ENCODE measurements at places on chromosomes 16 and 17.

GRCh38 chr17:36132421-36132831, 28.8 kb downstream of the CCL4 start:
- no peak for DNase-seq

GRCh38 chr16:79419148-79419547, 181.4 kb downstream of the MAF start:
- DNase-seq = no peak

DNA sequence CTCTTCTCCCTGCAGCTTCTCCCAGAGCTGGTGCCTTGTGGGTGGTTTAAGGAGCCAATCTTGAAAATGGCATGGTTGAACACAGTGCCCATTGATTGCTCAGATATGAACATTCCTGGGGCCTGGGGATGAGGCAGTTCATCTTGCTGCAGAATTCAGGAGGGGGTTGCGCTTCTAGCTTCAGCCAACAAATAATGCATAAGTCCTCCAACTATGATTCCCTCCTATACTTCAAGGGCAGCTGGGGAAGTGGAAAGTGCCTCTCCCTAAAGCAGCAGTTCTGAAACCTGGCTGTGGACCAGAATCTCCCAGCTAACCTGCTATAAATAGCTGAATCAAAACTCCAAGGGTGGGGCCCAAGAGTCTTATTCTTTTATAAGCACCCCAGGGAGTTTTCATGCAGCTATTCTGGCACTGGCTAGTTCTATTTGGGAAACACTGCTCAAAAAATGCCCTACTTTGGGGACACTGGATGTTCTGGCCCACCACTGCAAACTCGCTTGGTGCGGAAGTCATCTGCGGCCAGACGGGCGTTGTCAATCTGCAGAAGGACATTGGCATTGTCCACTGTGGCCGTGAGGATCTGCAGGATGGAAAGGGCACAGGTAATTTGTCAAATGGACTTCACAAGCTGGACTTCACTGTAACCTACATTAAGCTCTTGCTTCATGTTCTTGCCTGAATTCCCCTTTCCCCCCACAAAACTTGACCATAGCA, 130.3 kb downstream of the CCDC144A start:
- no peak for DNase-seq

DNA sequence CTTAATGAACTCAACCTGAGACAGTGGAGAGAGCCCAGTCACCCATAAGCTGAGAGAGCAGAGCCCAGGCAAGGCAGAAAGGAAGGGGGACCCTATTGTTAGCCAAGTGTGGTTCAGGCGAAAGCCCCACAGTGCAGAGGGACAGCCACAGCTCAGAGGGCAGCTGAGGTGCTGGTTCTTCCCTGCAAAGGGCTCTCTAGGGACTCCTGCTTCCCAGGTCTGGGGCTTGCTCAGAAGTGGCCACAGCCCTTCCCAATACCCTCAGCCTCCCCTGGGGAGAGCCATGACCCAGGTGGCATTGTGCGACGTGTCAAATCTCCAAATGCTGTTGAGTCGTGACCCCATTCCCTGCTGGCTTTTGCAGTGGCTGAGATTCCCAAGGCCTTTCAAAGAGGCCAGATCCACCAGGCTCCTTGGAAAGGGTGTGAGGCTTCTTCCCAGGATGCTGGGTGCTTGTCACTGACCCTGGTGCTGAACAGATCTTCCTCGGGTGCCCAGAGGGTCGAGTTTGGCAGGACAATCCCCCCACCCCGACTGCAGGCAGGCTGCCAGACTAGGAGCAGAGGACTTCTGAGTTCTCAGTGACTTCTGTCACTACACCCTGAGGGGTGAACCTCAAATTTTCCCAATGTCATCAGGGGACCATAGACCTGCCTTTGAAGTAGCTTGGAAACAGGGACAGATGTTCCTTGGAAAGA, 2.5 kb upstream of the CCL17 start:
- DNase-seq = no peak

DNA sequence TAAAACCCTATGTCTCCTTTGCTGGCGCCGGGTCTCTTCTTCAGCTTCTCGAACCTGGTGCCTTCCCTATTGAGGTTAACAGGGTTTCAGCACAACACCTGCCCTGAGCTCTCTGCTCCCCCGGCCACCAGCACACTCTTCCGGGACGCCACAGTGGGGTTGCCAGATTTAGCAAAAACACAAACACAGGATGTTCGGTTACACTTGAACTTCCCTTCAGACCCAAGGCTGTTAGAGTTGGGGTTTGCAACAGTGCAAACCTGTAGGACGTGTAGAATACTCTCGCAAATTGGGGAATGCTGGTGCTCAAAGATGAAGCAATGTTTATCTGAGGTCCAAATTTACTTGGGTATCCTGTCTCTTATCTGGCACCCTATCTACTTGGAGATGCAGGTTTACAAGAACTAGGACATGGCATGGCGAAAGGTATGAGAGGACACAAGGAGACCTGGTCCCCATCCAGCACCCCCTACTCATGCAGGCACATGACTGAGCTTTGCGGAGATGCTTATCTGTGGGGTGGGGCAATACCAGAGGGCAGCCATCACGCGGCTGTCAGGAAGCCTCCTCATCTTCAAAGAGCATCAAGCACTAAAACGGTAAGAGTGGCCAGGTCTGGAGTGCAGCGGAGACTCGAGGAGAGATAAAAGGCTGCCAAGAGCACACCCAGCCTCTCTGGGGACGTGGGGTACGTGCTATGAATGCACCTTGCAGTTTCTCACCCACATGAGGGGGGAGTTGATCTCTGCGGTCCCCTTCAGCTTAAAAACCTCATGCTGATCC, 52.8 kb downstream of the SDK2 start:
- no peak for DNase-seq

- DNase-seq = no peak
Observed at GRCh38 chr17:28047806-28048205, 5.3 kb downstream of the NLK start.

DNA sequence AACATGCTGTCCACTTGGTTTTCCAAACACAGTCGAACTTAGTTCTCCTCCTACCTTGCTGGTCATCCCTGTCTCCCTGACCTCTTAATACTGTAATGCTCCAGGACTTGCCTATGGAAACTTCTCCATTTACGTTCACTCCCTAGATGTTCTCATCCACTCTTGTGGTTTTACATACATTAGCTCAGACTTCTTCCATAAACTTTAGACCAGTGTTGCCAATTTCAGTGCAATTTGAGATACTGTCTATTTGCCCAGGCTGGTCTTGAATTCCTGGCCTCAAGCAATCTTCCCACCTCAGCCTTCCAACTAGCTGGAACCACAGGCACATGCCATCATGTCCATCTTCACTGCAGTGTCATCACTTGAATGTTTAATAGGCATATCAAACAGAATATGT, 1.5 kb downstream of the MATCAP1 start:
- DNase-seq = no peak

GRCh38 chr16:76885776-76886537, 305.0 kb upstream of the MON1B start:
- DNase-seq = no peak

DNA sequence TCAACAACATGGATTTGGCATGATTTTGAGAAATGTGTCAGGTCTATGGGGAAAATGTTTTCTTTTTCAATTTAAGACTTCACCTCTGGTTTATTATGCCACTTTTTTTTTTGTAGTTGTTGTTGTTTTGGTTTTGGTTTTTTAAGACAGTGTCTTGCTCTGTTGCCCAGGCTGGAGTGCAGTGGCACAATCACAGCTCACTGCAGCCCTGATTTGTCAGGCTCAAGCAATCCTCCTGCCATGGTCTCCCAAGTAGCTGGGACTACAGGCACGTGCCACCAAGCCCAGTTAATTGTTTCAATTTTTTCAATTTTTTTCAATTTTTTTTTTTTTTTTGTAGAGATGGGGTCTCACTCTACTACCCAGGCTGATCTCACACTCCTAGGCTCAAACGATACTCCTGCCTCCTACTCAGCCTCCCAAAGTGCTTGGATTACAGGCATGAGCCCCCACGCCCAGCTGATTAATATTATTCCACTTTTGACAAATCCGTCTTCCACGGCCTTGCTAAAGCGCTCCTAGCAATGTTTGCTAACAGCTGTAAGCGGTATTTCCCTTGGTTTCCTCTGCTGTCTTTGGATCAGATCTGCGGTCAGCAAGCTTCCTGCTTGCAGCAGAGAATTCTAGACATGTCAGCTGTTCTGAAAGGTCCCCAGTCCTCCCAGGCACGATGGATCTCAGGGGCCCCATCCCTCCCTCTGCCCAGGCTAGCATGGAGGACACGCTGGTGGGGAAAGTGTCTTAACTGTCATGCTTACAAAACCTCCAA, 7.0 kb upstream of the MILR1 start:
- DNase-seq = no peak
